Stimulated activated CD8-positive, alpha-beta memory T cell treated with anti-CD3 and anti-CD28 coated beads, Interleukin-4, amount 100 ng/mL, for 1 hour (primary cell): ENCODE measurements at places on chromosomes 3 and 15.

GRCh38 chr15:88315221-88315878 lies 58.8 kb upstream of the NTRK3 start:
- DNase-seq, result no peak

DNA sequence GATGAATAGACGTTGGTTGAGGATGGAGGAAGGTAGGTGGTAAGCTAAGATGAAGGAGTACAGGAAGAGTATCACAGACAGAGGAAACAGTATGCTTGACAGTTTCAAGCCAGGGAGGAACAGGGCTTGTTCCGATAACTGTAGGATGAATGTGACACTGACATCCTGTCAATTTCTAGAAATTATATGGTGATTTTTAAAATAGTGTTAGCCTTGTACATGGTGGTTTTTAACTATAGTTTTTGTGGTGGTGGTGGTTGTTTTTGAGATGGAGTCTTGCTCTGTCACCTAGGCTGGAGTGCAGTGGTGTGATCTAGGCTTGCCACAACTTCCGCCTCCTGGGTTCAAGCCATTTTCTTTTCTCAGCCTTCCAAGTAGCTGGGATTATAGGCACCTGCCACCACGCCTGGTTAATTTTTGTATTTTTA lies 92.8 kb downstream of the FNDC3B start:
- DNase-seq, result no peak

DNA sequence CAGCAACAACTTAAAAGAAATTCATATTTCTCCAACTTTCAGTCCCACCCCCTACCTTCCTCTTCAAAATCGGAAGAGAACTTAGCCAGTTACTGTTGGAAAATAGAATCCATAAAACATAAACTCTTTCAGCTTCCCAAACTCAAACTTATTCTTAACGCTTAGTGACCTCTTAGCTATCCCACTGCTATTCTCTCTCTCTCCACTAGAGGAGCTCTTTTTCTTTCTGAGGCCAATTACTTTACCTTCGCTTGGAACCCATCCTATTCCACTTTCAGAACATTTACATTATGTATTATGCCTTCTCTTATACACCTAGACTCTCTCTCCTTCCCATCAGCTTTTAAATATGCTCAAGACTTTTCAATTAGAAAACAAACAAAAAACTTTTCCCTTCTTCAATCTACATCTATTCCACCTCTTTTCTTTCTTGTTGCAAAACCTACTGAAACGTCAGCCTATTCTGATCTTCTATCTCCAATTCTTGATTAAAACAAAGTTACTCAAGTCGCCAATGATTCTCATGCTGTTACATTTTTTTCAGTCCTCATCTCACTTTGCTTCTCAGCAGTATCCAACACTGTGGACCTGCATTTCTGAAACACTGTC lies 13.4 kb upstream of the GHSR start:
- DNase-seq, result no peak

DNA sequence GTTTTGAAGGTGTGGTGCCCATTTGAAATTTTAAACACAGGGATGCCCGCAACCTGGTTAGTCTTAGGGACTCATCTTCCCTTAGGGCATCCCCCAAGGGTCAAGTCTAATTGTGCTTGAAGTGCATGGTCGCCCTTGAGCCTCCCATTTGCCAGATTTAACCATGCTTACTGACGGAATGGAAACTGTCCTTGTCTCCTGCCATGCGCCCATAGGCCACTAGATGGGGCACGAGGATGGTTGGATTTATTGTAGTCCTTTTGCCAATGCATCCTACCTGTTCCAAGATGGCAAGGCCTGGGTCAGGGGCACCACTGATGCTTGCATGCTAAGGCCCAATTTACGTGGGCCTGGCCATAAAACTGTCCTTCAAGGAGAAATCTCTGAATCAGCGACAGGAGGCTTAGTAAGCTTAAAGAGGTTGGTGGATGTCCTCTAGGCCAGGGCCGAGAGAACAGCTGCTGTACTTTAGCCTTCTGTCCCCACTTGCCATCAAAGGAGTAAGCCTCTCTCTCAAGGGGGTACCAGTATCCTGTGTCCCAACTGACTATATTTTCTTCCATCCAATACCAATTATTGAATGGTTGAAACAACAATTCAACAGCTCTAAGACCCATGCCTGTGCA lies 355.4 kb downstream of the OTOL1 start:
- DNase-seq, result no peak

- DNase-seq, result no peak
Observed at GRCh38 chr15:57540211-57540610, 51.5 kb upstream of the MYZAP start.

DNA sequence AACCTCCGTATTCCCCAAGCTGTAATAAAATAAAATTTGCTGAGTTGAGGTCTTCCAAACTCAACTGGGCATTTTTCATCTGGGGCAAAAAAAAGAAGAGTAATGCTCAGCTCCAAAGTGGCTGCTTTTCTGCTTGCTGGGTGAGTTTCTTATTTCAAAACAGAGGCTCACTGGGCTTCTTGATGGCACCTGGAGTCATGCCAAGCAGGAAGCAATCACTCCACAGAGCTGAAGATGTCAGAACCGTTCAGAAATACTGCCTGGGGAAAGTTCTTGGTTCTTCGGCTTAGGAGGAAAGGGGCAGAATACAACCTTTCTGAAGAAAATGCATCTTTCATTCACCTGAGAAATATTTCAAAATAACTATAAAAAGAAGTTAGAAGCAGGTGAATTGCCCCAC lies 4.1 kb downstream of the CCR9 start:
- DNase-seq, result no peak

DNA sequence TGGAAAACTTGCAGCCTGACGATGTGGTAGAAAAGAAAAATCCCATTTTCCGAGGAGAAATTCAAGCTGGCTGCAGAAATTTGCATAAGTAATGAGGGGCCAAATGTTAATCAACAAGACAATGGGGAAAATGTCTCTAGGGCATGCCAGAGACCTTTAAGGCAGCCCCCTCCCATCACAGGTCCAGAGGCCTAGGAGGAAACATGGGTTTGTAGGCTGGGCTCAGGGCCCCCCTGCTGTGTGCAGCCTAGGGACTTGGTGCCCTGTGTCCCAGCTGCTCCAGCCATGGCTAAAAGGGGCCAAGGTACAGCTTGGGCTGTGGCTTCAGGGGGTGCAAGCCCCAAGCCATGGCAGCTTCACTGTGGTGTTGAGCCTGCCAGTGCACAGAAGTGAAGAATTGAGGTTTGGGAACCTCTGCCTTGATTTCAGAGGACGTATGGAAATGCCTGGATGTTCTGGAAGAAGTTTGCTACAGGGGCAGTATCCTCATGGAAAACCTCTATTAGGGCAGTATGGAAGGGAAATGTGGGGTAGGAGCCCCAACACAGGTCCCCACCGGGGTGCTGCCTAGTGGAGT lies 75.9 kb upstream of the CADPS start:
- DNase-seq, result no peak

DNA sequence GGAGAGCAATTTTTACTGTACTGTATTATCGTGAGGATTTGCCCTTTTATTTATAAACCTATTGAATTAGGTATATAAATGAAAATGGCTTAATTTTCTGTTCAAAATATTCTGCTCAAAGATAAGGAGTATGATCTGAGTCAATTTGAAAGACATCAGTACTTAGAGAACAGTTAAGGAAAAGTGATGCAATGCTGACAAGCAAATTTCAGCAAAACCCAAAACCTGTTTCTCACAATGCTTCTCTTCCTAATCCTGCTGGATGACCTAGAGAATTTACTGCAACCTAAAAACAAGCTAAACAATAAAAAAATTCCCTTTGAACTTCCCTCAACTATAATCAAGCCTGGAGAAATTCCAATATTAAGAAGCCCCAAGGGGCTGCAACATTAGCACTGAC lies 82.7 kb downstream of the RFX7 start:
- DNase-seq, result no peak

DNA sequence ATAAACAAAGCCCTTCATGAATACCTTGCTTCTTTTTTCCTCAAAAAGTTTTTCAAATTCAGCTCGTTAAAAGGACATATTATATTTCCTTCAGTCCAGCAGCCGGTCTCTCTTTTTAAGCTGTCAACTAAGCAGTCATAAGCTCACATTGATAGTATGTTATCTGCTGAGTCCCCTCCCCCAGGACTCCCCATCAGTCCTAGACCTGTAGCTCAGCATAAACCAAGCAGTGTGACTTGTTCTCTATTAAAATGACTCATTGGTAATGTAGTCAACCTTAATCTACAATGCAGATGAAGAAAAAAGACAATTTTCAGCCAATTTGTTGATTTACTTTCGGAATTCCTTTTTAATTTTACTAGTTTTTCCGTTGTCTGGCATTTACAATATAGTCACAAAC lies 483.8 kb downstream of the MECOM start:
- DNase-seq, result no peak

DNA sequence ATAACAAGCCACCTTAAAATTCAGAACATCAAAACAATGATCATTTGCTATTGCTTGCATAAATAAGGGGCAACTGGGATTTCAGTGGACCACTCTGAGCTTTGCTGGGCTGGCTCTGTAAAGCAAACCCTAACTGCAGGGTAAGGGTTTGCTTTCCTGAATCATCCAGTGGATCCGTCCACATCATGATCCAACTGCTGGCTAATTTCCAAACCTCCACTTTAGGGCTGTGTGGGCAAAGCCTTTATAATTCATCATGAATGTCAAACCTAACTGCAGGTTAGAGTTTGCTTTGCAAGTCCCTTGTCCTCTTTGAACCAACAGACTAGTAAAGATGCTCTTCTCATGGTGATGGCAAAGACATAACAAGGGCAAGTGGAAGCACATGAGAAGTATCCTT lies 76.1 kb downstream of the SYNPR start:
- DNase-seq, result no peak

- DNase-seq, result no peak
Observed at GRCh38 chr15:89556413-89557262, 18.6 kb upstream of the TICRR start.

GRCh38 chr3:25856902-25857518 lies 67.1 kb downstream of the OXSM start:
- no peak for DNase-seq

- no peak for DNase-seq
Observed at GRCh38 chr3:46902188-46902631, 24.7 kb downstream of the PTH1R start.

DNA sequence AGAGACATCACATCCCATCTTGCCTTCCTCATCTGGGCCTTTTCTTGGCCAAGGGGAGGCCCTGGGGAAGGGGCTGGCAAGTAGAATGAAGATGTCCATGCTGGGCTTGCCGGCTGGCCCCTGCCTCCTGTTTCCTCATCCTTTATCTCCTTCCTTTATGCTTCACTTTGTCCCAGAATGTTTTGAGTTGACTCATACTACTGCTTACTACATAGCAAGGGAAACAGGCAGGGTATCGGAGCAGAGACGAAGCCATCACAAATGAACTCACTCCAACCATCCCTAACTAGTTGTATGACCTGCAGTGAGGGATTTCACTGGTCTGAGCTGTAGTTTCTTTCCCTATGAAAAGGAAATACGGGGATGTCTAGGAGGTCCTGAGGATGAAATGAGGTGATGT lies 66.0 kb downstream of the CHDH start:
- DNase-seq, result no peak
